ENCODE measurements at places on chromosomes 1 and 21. TPM values are rescaled to one million over a fixed set of nuclear protein-coding genes. Genes with fewer than 3 reads are reported as not detected.

Gene RXRG
- total RNA-seq: 0.32 TPM

Gene SCP2
- 67.4 TPM for total RNA-seq

Gene KRTAP19-1
- not detected for total RNA-seq

Gene IL20
- total RNA-seq: not detected

Gene PER3
- total RNA-seq: 11.2 TPM

Gene IL10
- 0.64 TPM for total RNA-seq
